Muscle of leg (tissue), 16 donors: ENCODE measurements at places on chromosomes 13 and 19. TPM values are rescaled to one million over a fixed set of nuclear protein-coding genes. Genes with fewer than 3 reads are reported as not detected.

Gene SPATA13
- polyA plus RNA-seq, result 2.9 TPM

GRCh38 chr13:24680258-24680920 lies at the start of gene ATP12A:
Gene ATP12A, plus strand, starts transcription at chr13:24680408. Its CDS starts 336 bp downstream, at chr13:24680744.
- DNase-seq, result no peak
- no peaks in the 10 kb centered on the region for H3K36me3 ChIP-seq
- no peak within 1 kb of the TSS for H3K4me3 ChIP-seq
- peaks cover 33% of the 10 kb centered on the region for H3K27me3 ChIP-seq
- H3K27ac ChIP-seq, result no peak within 1 kb of the TSS

Gene MYADM
- polyA plus RNA-seq, result 232 TPM

DNA sequence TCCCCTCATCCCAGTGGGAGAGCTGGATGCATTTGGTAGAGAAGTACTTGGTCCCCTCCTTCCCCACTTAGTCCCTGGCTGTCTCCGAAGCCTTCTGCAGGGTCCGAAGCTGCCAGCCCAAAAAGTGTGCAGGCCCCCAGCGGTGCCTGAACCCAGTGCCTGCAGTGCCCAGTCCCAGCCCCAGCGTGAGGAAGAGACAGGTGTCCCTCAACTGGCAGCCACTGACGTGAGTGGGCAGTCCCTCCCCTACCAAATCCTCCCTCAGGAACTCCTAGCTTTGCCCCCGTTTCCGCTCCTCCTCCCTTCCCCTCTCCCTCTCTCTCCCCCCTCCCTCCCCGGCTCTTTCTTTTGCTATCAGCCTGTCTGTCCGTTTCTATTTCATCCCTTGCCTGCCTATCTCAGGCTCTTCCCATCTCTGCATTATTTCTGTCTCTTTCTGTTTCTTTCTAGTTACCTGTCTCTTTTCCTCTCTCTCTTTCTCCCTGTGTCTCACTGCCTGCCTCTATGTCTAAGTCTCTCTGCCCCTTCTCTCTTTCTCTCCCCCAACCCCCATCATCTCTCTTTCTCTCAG lies 1.8 kb upstream of the LTBP4 start:
- peaks cover 71% of the 10 kb centered on the region for H3K4me1 ChIP-seq
- no peaks in the 10 kb centered on the region for H3K36me3 ChIP-seq
- peaks cover 64% of the 10 kb centered on the region for H3K27me3 ChIP-seq
- peak overlapping the region; percentile 76 for H3K27ac ChIP-seq
- peak; percentile 57 for DNase-seq
- no peak overlapping the region for H3K4me3 ChIP-seq

GRCh38 chr19:7393939-7394730 lies 45.4 kb downstream of the ARHGEF18 start:
- no peaks in the 10 kb centered on the region for H3K27me3 ChIP-seq
- DNase-seq, result no peak
- H3K27ac ChIP-seq, result no peak overlapping the region
- H3K4me1 ChIP-seq, result peaks cover 17% of the 10 kb centered on the region

Gene BAX
- 51.5 TPM for polyA plus RNA-seq

Gene KIR2DL4
- not detected for polyA plus RNA-seq

Gene SIGLEC9
- polyA plus RNA-seq, result 0.96 TPM

- no peak for DNase-seq
- no peaks in the 10 kb centered on the region for H3K27me3 ChIP-seq
- peaks cover 27% of the 10 kb centered on the region for H3K4me1 ChIP-seq
These were observed 479.7 kb downstream of the FOXO1 start for GRCh38 chr13:40186626-40187323.

Gene CCDC61
- 6.3 TPM for polyA plus RNA-seq

GRCh38 chr19:6100284-6100915 lies 9.9 kb downstream of the RFX2 start:
- no peaks in the 10 kb centered on the region for H3K36me3 ChIP-seq
- H3K4me1 ChIP-seq, result peaks cover 30% of the 10 kb centered on the region
- no peak overlapping the region for H3K4me3 ChIP-seq
- H3K27me3 ChIP-seq, result no peaks in the 10 kb centered on the region

- no peaks in the 10 kb centered on the region for H3K36me3 ChIP-seq
- H3K27me3 ChIP-seq, result no peaks in the 10 kb centered on the region
- peak overlapping the region; percentile 7 for H3K27ac ChIP-seq
- DNase-seq, result peak; percentile 78
These were observed 367.9 kb upstream of the SPRY2 start for GRCh38 chr13:80708791-80709190.

Gene TMEM38A
- polyA plus RNA-seq, result 175 TPM
